Liver (tissue), 10 donors: ENCODE measurements at places on chromosomes 12 and 14. TPM values are rescaled to one million over a fixed set of nuclear protein-coding genes. Genes with fewer than 3 reads are reported as not detected.

The NID2 gene
- polyA plus RNA-seq = 4.7 TPM

The APEX1 gene
- 64.5 TPM for polyA plus RNA-seq

The DEGS2 gene
- 0.13 TPM for polyA plus RNA-seq

The BIN2 gene
- 2.8 TPM for polyA plus RNA-seq

The LRP1-AS gene
- not detected for polyA plus RNA-seq

The C3AR1 gene
- 1.5 TPM for polyA plus RNA-seq

The BDKRB2 gene
- polyA plus RNA-seq = 0.15 TPM

The E2F7 gene
- polyA plus RNA-seq = 0.17 TPM

The LRP1 gene
- polyA plus RNA-seq = 87.5 TPM

The NINJ2 gene
- 16.5 TPM for polyA plus RNA-seq

The AQP2 gene
- polyA plus RNA-seq = not detected

The RIMBP2 gene
- 0.01 TPM for polyA plus RNA-seq

The AHNAK2 gene
- polyA plus RNA-seq = 0.40 TPM

The SOAT2 gene
- polyA plus RNA-seq = 1.6 TPM

The CLMN gene
- 41.1 TPM for polyA plus RNA-seq

The SERPINA5 gene
- polyA plus RNA-seq = 37.0 TPM

The CD163L1 gene
- polyA plus RNA-seq = 0.31 TPM

The TMEM253 gene
- polyA plus RNA-seq = 0.14 TPM

The CTSG gene
- polyA plus RNA-seq = 1.9 TPM

The MIPOL1 gene
- 1.7 TPM for polyA plus RNA-seq

The PTGDR gene
- polyA plus RNA-seq = 0.14 TPM

The LRFN5 gene
- not detected for polyA plus RNA-seq

The TBPL2 gene
- not detected for polyA plus RNA-seq

The ARHGEF25 gene
- polyA plus RNA-seq = 0.57 TPM

The DLGAP5 gene
- polyA plus RNA-seq = 0.47 TPM

The BICDL1 gene
- 3.8 TPM for polyA plus RNA-seq

The ENO2 gene
- polyA plus RNA-seq = 1.3 TPM

The C14orf93 gene
- polyA plus RNA-seq = 3.0 TPM

The KRT6C gene
- polyA plus RNA-seq = not detected

The CKAP4 gene
- 13.1 TPM for polyA plus RNA-seq

The PLXNC1 gene
- polyA plus RNA-seq = 0.71 TPM

The FGF6 gene
- not detected for polyA plus RNA-seq

The BMAL2 gene
- 1.8 TPM for polyA plus RNA-seq

The RNASE3 gene
- polyA plus RNA-seq = not detected

The COX8C gene
- polyA plus RNA-seq = not detected

The RNASE2 gene
- polyA plus RNA-seq = 2.9 TPM

The DAD1 gene
- polyA plus RNA-seq = 254 TPM

The MANSC4 gene
- polyA plus RNA-seq = not detected

The SERPINA12 gene
- polyA plus RNA-seq = not detected

The PAN2 gene
- polyA plus RNA-seq = 28.5 TPM

The ZNF10 gene
- 3.1 TPM for polyA plus RNA-seq

The RAD51AP1 gene
- polyA plus RNA-seq = 1.3 TPM

The PIK3C2G gene
- polyA plus RNA-seq = 4.9 TPM

The PDZRN4 gene
- polyA plus RNA-seq = 0.11 TPM

The P2RX7 gene
- polyA plus RNA-seq = 2.0 TPM

The B4GALNT1 gene
- 0.30 TPM for polyA plus RNA-seq

The APOLD1 gene
- 1.4 TPM for polyA plus RNA-seq

The RASSF9 gene
- polyA plus RNA-seq = 0.35 TPM

The SETD3 gene
- polyA plus RNA-seq = 19.1 TPM

The FOXN4 gene
- polyA plus RNA-seq = not detected

The CLEC4D gene
- polyA plus RNA-seq = 0.40 TPM

The KLHL33 gene
- polyA plus RNA-seq = 0.06 TPM

The SLC39A2 gene
- 0.05 TPM for polyA plus RNA-seq

The C1RL gene
- 104 TPM for polyA plus RNA-seq
